ENCODE measurements at places on chromosomes 12 and 14.

DNA sequence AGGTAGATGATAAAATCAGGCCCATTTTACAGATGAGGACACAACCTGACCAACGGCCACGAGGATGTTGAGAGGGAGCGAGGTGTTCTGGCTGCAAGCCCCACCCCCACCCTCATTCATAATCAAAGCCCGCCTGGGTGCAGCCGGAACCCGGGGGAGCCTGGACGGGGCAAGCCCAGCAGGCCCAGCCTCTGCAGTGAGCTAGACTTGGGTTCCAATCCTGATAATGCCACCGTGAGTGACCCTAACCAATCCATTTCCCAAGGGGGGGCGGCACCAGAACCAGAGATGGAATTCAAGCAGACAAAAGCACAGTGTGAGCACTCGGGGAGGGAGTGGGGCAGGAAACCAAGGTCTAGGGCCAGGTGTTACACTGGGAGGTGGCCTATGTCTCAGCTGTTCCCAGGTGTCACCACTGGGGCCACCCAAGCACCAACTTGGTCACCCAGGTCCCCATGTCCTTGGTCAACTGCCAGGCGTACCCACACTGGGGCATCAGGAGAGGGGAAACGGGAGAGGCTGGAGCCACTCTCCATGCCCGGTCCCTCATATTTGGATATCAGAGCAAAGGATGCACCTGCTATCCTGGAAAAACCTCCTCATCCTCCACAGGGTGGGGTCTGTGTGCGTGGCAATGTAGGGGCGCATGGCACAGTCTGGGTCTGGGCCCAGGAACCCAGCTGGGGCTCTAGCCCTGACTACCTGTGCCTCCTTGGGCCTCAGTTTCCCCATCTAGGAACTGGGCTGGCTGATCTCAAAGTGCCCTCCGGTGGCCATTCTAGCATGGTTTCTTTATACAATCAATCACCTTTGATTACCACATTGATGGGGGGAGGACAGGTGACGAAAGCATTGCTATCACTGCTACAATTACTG lies 58.4 kb downstream of the FAM222A start:
- DNase-seq: no peak

DNA sequence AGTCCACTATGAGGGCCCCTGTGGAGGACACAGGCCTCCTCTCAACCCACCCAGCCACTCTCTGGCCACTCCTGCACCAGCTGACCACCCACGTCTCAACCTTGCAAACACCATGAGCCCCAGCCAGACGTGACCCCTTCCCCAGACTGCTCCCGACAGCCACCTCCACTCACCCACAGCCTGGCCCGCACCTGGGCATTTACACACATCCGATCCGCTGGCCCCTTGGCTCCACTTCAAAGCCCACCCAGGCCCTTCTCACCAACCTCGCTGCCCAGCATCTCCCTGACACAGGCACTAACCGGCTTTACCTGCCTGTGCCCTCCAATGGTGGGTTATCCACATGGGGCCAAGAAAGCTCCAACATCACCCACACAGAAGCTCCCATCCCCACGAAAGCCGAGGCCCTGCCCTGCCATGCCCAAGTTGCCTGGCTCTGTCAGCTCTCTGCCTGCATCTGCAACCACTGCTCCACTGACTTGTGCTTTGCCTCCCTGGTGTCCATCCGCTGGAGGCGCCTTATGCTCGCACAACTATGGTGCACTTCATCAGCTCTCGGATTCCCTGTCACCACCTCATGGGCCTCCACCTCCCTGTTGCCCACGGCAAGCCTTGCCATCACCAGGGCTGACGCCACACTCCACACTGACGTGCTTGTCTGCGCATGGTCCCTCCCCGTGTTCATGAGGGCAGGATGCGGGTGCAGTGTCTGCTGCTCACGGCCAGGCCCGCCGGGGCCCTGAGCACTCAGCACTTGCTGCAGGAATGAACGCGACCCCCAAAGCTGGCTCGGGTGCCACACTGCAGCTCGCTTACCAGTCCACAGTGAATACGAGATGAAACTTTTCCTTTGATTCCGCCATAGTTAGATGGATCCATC lies 16.7 kb downstream of the P2RX2 start:
- DNase-seq: no peak

DNA sequence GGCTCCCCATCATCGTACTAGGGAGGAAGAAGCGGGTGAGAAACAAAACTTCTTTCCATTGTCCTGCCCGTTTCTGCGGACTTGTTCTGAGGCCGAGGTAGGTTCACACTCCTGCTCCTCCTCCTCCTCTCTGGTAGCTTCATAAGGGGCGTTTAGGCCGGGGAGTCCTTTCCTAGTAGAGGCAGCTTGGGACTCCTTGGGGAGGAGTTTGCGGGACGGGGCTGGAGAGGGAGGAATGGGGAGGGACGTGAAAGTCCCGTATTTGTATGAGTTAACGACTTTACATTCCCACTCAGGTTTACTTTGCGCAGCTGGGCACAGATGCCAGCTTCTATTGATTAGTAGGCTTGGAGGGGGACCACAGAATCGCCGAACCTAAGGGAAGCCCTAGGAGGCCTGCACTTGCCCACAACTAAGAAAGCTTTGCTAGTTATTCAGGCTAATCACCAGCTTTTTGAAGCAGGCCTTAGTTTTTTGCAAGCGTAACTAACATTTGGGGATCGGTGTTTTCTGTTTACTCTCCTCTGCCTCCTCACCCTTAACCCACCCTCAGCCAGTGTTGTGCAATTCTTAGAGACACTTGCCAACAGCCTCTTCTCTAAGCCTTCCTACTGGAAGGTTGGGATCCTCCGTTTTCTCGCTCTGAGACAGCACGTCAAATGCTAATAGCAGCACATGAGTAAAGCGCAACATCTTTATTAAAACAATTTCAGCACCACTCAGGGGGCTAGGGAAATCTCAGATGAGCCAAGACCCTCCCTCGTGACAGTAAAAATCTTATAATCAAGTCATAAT lies 499 bp downstream of the RNASE4 start:
- DNase-seq: no peak

- no peak for DNase-seq
Observed at GRCh38 chr14:73403181-73403752, 55.1 kb downstream of the NUMB start.

GRCh38 chr12:46835785-46836184 lies 10.0 kb upstream of the SLC38A4 start:
- no peak for DNase-seq

DNA sequence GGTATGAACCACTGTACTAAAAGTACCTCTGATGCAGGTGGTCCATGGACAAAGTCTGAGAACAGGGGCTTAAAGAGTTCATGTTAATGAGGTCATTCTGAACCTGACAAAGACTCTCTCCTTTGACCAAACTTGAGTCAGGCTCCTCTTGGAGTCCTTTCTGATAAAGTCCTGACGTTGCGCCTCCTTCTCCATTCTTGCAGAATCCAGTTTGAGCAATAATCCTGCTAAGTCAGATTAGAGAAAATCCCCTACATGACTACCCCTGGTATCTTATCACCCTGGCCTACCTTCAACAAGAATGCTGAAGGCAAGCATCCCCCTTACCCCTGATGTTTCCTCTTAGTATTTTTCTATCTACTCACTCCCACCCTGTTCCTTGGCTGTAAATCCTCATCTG lies 46.0 kb upstream of the ISM2 start:
- no peak for DNase-seq

DNA sequence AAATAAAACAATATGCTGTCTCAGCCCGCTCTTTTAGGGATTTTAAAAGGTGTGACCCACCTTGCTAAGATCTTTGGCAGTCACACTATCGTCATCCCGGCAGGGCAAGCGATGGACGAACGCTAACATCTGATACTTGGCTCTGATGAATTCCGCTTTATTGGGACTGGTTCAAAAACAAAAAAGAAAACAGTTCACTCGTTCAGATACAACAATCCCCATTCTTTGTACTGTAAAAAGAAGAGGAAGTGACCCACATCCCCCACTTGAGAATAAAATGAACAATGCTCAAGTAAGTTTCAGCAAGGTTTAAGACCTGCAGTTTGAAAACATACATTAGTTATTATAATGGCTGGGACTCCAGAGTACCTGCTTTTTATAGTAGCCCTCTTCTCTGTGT lies 7.3 kb downstream of the GIT2 start:
- DNase-seq: no peak

- DNase-seq: no peak
Observed at GRCh38 chr14:36915081-36915480, 253.4 kb downstream of the PAX9 start.

DNA sequence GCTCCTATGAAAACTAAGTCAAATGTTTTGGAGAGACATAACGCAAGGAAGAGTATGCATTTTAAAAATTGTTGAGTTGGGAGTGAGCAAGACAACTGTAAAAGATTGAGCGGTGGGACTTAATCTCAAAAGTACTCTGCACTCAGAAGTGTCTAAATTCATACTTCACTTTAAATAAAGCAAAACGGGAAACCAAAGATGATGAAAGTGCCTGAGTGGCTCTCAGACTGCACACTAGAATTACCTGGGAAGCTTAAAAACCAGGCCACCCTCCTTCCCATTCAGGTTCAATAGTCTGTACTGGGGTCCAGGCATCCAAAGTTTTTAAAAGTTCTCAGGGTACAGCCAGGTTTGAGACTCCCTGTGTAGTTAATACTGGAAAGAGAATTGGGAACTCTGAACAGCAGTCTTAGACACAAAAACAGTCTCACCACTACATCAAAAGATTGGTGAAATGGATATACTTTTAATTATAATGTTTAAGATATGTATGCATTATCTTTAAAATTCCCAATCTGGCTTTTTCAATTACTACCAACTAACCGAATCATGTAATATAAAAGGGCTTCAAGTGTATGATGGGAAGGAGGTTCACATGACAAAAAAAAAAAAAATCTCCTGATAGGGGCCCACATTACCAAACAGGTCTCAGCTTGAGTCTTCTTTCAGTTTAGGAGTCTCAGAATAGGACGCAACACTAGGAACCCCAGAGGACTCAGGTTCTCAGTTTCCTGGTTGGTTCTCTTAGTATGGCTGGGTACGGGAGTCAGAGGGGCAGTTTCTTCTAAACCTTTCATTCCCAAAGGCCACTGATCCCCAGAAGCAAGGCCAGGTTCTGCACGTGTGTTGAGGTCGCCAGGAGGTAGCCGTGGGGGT lies 1.0 kb downstream of the HOMEZ start:
- peak; percentile 37 for DNase-seq

DNA sequence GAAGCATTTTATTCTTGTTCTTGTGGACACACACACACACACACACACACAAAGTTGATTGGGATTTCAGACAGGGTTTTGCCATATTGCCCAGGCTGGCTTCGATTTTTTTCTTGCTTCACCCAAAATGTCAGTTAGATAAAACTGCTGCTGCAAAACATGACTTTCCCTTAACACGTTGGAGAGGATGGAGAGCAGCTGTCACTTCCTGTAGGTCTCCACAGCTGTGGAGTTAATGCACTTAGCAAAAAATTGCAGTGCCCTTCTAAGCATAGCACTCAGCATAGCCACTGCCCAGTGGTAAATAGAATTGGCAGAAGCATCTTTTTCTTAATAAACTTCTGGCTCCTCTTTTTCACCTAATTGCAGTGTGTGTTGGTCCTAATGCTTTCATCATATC lies 54.5 kb downstream of the PDZRN4 start:
- peak; percentile 82 for DNase-seq

DNA sequence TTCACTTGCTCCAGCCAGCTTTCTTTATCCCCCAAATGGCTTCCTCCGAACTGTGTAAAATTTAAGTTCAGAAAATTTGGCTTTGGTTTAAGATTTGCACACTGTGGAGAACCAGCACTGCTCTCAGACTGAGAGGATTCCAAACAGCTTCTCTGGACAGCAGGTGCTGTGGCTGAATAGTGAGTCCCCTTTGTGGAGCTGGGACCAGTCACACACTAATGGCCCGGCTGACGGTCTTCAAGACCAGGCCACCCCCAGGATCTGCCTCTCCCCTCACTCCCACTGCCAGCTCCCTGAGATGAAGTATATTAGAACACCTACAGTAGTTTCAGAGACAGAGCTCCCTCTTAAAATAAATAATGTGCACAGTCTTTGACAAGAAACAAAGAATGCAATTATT lies 267.3 kb downstream of the BCAT1 start:
- DNase-seq: no peak

DNA sequence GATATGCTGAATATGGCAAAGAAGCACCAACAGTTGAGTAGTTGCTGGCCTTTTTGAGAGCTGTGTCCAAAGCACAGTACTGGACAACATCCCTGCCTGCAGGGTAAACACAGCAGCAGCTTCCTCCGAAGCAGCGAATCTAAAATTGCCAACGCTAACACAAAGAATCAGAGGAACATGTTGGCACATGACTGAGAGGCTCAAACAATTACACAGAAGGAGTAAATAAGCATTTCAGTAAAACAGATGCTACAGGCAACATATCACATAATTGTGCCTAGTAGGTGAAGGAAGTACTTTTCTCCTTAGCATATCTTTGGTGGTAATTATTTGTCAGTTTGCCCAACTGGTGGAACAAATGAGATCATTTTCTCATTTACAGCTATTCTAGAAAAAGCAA lies 52.1 kb downstream of the KICS2 start:
- DNase-seq: no peak

DNA sequence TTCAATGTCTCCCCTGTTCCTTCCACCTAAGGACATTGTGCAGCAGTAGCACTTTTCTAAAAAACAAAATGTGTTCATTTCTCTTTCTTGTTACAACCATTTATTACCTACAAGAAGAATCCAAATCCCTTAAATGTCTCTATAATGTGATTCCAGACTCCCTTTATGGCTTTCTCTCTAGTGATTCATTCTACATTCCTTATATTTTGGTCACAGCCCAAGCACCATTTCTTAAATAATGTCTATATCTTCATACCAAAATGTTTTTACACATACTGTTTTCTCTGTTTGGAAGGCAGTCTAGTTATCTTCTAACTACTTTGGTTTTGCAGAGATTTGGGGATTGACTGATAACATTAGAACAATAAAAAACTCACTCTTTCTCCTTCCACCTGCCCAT lies 1037.3 kb upstream of the FLRT2 start:
- DNase-seq: no peak

DNA sequence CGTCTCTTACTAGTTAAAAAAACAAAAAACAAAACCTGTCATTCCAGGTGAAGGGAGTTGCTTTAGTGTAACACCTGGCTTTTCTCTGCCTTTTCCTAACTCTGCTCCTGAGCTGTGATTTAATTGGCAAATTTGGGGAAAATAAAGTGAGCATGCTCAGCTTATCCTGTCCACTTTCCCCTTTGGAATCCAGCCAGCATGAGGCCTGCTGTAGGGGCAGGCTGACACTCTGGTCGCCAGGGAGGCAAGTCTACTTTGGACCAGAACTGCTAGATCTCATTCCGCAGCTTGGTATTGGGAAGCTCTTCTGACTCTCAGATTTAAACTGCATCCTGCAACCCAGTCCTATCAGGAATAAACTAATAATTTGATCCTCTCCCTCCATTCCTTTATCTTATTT lies 30.1 kb downstream of the CDKN1B start:
- no peak for DNase-seq

- DNase-seq: no peak
Observed at GRCh38 chr12:93679308-93679925, 2.2 kb downstream of the CRADD start.

GRCh38 chr12:131816495-131816894 lies 11.7 kb upstream of the MMP17 start:
- DNase-seq: no peak

GRCh38 chr14:76109087-76109880 lies 42.4 kb upstream of the GPATCH2L start:
- DNase-seq: no peak

- no peak for DNase-seq
Observed at GRCh38 chr12:25977047-25977446, 18.6 kb downstream of the RASSF8 start.
